ENCODE measurements at places on chromosomes 2 and 18.

DNA sequence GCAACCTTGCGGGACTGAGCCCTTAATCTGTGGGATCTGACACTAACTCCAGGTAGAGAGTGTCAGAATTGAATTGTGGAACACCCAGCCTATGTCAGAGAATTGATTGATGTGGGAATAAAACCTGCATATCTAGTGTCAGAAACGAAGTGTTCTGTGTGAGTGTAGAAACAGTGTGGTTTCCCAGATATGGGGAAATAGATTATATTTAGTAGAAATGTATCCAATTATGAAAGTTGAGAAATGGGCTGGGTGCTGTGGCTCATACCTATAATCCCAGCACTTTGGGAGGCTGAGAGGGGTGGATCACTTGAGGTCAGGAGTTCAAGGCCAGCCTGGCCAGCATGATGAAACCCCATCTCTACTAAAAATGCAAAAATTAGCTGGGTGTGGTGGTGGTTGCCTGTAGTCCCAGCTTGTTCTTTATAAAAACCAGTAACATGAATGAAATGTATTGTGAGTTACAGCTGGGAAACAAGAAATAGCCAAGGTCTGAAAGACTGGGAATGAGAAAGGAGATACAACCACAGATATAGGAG, 4.3 kb upstream of the TP53I3 start:
- no peak for DNase-seq

DNA sequence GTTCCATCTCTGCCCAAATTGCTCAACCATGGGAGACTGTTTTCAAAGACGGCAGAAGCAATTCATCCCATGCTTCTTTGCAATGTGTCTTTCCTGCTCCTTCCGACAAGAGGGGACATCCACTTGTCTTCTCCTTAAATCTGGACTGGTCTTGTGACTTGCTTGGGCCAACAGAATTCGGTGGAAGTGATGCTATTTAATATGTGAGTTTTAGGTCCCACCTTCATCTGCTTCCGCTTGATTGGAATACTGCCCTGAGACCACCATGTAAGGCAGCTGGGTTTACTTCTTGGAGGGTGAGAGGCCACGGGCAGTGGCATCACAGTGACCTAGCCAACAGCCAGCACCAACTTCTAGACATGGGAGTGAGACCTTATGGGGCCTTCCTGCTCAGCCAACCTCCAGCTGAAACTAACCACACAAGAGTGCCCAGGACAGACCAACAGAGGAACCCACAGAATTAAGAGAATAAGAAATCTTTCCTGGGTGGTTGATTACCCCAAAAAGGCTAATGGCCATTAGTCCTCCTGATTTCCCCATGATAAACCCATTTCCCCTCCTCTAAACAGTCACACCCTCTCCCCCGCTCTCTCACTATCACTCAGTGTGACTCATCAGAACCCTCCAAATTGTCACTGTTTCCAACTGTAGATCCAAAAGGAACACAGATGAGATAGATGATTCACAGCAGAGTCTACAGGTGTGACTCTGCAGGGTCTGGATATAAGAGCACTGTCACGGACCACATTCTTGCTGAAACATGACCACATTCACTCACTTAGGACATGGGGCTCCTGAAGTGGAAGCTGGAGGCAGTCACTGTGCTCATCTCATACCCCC, 16.2 kb upstream of the RHOB start:
- DNase-seq, result no peak

GRCh38 chr2:99989905-99990304, 152.5 kb downstream of the AFF3 start:
- no peak for DNase-seq

- DNase-seq, result no peak
Measured at GRCh38 chr2:79041032-79041448, 15.5 kb downstream of the REG3G start.

DNA sequence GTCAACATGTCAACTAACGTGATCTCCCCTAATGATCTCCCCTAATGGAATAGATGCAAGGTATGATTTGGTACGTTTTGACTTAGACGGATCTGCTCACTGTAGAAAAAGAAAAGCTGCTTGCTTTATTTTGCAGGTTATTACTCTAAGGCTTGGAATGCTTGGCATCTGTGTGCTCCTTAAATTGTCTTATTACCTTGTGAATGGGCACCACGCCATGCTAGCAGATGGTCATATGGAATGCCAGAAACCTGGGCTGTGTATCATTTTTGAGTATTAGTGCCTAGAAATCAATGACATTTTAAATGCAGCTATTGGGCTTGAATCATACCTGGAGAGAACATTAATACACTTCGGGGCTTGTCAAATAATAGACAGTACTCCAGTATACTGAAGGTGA, 16.5 kb upstream of the FIGN start:
- DNase-seq, result no peak

DNA sequence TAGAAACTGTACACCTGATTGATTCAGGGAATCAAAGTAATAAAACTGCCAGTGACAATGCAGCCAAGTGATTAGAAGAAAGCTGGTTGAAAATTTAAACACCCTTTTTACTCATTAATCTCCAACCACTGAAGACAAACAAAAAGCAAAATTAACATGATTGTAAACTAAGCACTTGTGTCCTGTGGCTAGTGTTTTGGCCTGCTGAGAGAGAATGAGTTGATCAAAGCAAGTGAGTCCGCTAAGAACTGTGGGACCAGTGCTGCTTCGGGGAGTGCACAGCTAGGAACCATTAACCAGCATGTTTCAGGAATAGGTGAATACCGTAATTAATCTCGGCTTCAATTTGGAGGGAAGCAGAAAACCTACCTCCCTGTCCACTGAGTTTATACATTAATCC, 13.6 kb upstream of the PAPOLG start:
- DNase-seq, result no peak
